GM12891 (cell line): ENCODE measurements at places on chromosomes 13 and 19.

DNA sequence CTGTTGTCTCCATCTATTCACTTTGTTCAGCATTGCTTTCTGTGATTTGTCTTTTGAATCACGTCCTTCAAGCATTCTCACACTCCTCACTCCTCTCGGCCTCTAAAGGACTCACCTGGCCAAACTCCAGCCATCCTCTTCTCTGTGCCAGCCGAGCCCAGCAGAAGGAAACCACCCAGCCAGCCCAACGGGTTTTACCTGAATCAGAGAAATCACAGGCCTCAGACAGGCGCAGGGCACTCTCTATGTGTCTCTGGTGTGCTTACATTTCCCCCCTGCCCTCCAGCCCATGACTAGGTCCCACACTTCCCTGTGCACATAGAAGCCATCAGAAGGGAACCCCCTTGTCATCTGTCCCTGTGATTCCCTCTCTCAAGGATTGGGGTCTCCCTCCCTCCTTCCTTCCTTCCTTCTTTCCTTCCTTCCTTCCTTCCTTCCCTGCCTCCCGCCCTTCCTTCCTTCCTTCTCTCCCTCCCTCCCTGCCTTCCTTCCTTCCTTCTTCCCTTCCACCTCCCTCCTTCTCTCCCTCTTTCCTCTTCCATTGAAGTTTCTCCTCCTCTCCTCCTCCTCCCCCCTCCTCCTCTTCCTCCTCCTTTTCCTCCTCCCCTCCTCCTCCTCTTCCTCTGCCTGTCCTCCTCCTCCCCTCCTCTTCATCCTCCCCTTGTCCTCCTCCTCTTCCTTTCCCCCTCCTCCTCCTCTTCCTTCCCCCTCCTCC, 8.8 kb upstream of the ZNF541 start:
- DNase-seq = no peak

- no peak for DNase-seq
Observed at GRCh38 chr13:26941345-26942174, 181.0 kb upstream of the GPR12 start.

DNA sequence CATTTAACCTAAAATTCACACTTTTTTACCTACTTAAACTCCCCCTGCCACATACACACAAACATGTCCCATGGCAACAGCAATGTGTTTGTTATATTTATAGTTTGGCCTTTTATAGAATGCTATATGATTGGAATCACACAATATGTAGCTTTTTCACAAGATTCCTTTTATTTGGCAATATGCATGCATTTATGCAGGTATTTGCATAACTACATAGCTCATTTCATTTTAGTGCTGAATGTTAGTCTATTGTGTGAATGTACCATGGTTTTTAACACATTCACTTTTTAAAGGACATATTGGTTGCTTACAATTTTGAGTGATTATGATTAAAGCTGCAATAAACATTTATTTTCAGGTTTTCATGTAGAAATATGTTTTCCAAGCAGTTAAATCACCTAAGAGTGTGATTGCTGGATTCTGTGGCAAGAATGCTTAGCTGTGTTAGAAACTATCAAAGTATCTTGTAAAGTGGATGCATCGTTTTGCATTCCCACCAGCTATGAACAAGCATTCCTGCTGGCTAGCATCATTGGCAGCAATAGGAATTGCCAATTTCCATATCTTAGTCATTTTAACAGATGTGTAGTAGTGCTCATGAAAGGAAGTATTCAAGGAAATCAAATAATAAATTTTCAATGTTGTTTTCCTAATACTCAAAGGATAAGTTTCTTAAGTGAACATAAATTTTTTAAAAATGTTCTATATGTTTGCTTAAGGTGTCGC, 557.0 kb downstream of the SLITRK1 start:
- DNase-seq = no peak

GRCh38 chr13:72537395-72537780, 190.0 kb downstream of the MZT1 start:
- DNase-seq = no peak

DNA sequence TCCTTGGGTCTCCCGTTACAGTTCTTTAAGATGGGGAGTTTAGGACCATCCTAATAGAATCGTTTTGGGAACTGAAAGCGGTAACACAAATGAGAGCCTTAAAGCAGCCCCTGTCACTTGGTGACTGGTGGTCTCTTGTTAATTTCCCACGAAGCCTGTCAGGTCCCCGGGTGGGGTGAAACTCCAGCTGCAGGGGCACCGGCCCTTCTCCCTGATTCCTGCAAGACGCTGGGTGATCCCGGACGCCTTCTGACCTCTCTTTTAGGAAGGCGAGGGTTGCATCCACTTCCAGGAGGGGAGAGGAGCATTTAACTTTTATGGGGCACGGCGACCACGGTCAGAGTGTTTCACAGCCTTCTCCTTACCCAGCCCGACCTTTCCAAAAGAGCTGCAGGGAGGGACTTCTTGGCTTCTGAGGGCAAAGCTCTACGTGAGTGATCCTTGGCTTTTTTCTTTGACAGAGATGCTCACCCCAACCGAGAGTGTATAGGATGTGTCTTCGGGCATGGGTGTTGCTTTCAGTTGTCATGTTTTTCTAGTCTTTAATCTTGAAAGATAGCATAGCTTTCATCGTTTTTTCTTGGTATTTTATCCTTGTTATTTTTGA, 688 bp downstream of the ZNF225 start:
- no peak for DNase-seq

DNA sequence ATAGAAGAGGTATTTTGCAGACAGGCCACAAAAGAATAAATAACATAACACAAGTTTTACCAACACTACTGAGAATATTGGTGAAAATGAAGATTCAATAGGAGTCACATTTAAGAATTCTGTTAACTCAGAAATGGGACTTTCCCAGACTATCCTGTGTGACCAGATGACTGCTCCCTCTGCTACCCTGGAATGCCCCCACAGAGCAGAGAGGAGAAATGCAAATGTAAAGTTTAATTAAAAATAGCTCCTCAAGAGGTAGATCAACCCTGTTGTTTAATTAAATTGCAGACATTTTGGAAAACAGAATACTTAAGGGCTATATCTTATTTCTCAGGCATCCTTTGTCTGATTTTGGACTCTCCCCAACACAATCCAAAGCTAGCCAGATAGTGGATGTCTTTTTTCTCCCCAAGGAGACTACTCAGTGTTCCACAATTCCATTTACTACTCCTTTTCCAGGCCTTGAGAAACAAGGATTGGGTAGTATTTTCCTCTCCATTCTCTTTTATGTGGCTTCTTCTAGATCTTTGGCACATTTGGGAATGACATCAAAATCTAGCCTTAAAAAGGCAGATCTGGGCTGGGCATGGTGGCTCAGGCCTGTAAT, 104.7 kb upstream of the TSC22D1 start:
- DNase-seq = no peak

GRCh38 chr19:18603255-18603957, 3.2 kb downstream of the CRLF1 start:
- no peak for DNase-seq

GRCh38 chr19:39420769-39421168, 8.3 kb downstream of the PLEKHG2 start:
- DNase-seq = no peak

GRCh38 chr19:41341669-41342490, 11.8 kb downstream of the TGFB1 start:
- DNase-seq = no peak

- no peak for DNase-seq
Observed at GRCh38 chr13:43145534-43146196, 122.3 kb downstream of the DNAJC15 start.

GRCh38 chr13:101845245-101846020, 393.0 kb downstream of the ITGBL1 start:
- no peak for DNase-seq
